ENCODE measurements at places on chromosomes 3 and 15.

DNA sequence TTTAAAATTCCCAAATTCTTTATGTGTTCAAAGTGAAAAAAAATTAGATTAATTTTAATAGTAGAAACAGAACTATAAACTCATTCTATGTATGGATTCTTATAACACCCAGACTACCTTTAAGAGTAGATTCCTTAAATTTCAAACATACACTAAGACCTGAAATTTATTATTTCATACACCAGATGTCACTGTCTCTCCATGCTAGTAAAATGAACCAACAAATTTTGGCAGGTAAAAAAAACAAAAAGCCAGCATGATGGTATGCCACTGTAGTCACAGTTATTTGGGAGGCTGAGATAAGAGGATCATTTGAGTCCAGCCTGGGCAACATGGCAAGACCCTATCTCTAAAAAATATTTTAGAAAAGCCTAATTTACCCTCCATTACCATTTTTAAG lies 461.3 kb upstream of the NAALADL2 start:
- DNase-seq, result no peak

GRCh38 chr3:161028555-161029153 lies 76.5 kb downstream of the B3GALNT1 start:
- DNase-seq, result no peak

- no peak for DNase-seq
These were observed 425.9 kb downstream of the EPHA3 start for GRCh38 chr3:89533275-89533674.

GRCh38 chr3:98754483-98754882 lies 8.7 kb upstream of the ST3GAL6 start:
- no peak for DNase-seq

DNA sequence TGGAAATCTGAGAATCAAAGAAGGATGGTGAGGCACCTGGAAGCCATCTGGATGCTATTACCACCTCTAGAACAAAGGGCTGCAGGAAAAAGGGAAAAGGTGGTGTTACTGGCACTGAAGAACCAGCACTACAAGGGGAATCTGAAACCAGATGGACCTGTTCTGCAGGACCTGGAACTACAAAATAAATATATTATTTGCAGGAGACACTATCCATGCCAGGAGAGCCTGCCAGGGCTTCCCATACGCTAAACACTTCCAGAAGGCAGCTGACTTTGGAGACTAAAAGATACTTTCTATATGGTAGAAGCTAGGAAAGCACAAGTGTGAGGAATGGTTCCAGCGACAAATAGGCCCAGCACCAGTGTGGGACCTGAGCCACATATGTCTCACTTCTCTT lies 83.4 kb upstream of the POU1F1 start:
- DNase-seq, result no peak

DNA sequence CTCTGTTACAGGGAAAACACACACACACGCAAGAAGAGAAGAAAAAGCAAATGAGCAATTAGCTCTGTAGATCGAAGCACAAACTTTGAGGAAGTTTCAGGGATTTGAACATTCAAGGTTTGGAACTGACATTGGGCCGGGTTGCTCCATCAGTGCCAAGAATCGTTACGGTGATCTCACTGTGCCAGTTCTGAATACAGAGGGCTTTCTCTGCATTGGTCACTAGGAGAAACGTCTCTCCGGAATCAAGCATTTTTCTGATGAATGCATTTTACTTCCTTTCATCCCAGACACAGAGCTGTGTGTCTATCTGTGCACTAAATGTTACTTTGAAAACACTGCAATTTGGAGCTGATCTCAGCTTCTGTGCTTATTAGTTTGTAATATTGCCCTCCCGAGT lies 11.2 kb downstream of the HRH1 start:
- no peak for DNase-seq

- no peak for DNase-seq
These were observed 226.9 kb downstream of the MFSD1 start for GRCh38 chr3:159028706-159029105.

- DNase-seq, result no peak
These were observed 166.0 kb downstream of the DPH6 start for GRCh38 chr15:35379972-35380371.

- no peak for DNase-seq
These were observed 26.3 kb downstream of the ANKRD28 start for GRCh38 chr3:15771444-15771843.

DNA sequence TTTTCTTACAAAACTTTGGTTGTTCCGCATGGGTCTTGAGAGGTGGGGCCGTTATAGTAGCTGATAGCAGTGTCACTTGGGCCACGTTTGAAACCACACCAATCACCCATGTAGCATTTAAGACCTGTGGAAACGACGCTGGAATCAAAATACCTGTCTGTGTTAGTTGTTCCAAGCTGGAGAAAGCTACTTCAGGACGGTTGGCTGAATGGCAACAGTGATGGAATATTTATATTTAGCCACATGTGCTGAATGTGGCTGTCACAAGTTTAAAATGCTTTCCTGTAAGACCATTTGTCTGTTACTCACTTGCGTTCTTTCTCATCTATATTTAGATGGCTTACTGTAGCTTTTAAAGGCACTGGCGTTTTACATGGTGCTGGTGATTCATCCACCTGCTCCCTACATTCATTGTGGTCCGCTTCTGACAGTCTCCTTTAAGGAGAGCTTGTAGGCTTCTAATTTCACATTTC lies 1.4 kb downstream of the DNAJA4 start:
- DNase-seq, result no peak

- no peak for DNase-seq
These were observed 33.4 kb downstream of the SH3BP5 start for GRCh38 chr3:15299036-15299435.

DNA sequence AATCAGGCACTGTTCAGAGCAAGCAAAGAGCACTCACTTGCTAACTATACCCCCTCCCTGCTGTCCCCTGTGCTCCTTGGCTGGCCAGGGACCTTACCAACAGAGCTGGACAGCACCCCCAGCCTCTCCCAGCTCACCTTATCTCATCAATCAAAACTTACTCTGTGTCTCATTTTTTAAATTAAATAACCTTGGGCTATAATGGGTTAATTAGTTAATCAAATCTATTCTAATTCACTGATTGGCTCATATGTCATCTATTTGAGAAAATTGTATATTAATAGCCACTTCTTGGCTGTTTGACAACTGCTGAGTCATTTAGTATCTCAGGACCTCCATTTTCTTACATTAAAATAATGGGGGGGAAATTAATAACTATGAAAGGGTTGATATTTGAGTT lies 22.9 kb downstream of the IL5RA start:
- DNase-seq, result no peak

GRCh38 chr15:82709081-82709420 lies 624 bp downstream of the AP3B2 start:
- no peak for DNase-seq

DNA sequence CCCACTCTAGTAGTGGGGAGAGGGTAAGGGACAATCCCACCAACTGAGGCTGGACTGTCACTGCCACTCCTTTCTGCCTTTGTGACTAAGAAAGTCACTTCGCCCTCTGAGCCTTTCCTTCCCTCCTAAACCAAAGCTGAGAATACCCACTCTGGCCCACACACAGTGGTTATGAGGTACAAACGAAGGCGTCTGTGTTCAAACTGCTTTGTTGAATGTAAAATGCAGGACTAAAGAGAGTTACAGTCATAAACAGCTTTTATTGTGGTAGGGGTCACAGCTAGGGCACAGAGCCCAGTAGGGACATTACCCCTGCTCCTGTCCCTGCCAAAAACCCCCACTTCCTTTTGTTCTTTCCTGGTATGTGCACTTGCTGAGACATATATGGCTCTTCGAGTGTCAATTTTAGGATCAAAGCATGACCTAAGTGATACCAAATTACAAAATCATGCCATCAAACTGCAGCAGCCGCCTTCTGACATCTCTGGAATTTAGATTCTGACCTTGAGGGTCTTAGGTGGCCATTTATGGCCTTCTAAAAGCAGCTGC lies 45.1 kb downstream of the CTDSPL start:
- DNase-seq, result no peak

DNA sequence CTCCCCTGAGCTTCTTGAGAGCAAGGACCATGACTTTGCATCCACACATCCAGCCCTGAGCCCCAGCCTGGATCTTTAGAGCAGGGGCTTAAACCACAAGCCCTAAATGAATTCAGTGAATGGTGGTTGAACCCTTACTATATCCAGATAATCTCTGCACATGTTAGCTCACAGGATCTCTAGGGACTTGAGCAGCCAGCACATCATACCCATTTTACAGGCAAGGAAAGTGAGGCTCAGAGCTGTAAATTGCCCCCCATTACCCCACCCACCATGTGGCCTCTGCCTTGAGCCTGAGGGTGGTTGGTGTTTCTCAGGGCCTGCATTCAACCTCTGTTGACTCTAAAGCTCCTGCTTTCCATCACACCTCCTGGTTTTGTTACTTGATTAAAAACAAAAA lies 27.6 kb downstream of the EAF1 start:
- peak; percentile 24 for DNase-seq

GRCh38 chr3:117346901-117347300 lies 637.3 kb downstream of the TUSC7 start:
- DNase-seq, result no peak

DNA sequence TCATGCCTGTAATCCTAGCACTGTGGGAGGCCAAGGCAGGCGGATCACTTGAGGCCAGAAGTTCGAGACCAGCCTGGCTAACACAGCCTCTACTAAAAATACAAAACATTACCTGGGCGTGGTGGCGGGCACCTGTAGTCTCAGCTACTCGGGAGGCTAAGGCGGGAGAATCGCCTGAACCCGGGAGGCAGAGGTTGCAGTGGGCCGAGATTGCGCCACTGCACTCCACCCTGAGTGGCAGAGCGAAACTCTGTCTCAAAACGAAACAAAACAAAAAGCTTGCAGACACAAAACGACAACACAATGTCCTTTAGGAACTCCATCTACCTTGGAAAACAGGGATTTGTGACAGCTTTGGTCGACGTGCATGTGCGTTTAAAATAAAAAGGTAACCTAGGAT lies 716 bp upstream of the KLHL24 start:
- DNase-seq, result no peak

- DNase-seq, result no peak
These were observed 305.1 kb downstream of the LSAMP start for GRCh38 chr3:116140100-116140689.

- no peak for DNase-seq
These were observed 148.0 kb upstream of the OSTN start for GRCh38 chr3:191051037-191051436.

Data from activated CD8-positive, alpha-beta memory T cell treated with anti-CD3 and anti-CD28 coated beads for 24 hours (primary cell).